ENCODE measurements at places on chromosomes 5 and 9. TPM values are rescaled to one million over a fixed set of nuclear protein-coding genes. Genes with fewer than 3 reads are reported as not detected.

SH3TC2 gene
- 0.41 TPM for total RNA-seq

LCN1 gene
- total RNA-seq: not detected

EIF4E1B gene
- total RNA-seq: under 0.01 TPM

CNTFR gene
- total RNA-seq: 9.8 TPM

LSM11 gene
- 90.1 TPM for total RNA-seq

UBE2QL1 gene
- total RNA-seq: 39.1 TPM

SAXO1 gene
- total RNA-seq: not detected

IL3 gene
- not detected for total RNA-seq

TPPP gene
- 13.5 TPM for total RNA-seq

FOXD4 gene
- 1.2 TPM for total RNA-seq

PCA3 gene
- total RNA-seq: 0.82 TPM

GRM6 gene
- total RNA-seq: under 0.01 TPM

ARL15 gene
- 123 TPM for total RNA-seq

ENTPD8 gene
- not detected for total RNA-seq

TAF1L gene
- total RNA-seq: under 0.01 TPM

BDP1 gene
- total RNA-seq: 87.2 TPM

IFNK gene
- not detected for total RNA-seq

POU5F2 gene
- total RNA-seq: 2.0 TPM

NMUR2 gene
- not detected for total RNA-seq

PCDHB11 gene
- 13.0 TPM for total RNA-seq

N4BP3 gene
- total RNA-seq: 4.1 TPM

ASPN gene
- total RNA-seq: 5.3 TPM

RASGEF1C gene
- 17.9 TPM for total RNA-seq

FAM174A gene
- 17.9 TPM for total RNA-seq

ANKRD34B gene
- total RNA-seq: 0.41 TPM

SPINK7 gene
- not detected for total RNA-seq

IGFBPL1 gene
- 42.0 TPM for total RNA-seq

GABRP gene
- total RNA-seq: not detected

All from frontal cortex (tissue), 4 donors.